Posterior cingulate gyrus (tissue), 11 donors: ENCODE measurements at places on chromosomes 16 and 17.

GRCh38 chr16:9846362-9847099 lies 335.7 kb downstream of the GRIN2A start:
- no peak for DNase-seq

DNA sequence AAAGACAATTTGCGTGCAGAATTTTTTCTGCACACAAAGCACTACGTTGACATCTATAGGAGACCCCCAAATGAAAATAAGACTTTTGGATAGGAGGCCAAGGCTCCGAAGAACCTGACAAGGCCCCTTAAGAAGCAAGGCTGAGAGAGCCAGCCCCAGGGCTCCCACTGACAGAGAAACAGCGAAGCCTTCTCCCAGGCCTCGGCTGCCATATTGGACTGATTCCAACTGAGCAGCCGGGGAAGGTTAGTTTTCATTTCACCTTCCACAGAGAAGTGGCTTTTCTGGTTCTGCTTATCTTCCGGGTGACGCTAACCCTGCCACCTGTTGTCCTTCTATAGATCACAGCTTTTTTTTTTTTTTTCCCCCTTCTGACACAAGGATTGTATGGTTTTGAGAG lies 356.7 kb downstream of the SOX9 start:
- no peak for DNase-seq

DNA sequence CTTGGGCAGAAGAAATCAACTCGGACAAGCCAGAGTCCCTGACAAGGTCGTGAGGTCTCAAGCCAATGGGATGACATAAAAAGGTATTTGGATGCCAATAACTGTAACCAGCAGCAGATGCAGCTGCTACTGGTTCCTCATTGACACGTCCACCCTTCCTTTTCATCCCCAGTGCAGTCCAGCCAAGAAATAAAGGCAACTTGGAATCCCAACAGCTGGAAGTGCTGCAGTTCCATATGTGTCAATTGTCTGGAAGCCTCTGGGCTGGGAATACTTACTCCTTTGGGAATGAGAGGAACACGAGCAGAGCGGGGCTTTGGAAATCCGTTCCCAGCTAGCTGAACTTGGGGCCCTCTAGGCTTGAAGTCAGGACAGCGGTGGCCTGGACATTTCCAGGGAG lies 360.4 kb upstream of the ZFHX3 start:
- no peak for DNase-seq

- peak; percentile 87 for DNase-seq
These were observed 111.4 kb downstream of the SNX29 start for GRCh38 chr16:12087901-12088421.

DNA sequence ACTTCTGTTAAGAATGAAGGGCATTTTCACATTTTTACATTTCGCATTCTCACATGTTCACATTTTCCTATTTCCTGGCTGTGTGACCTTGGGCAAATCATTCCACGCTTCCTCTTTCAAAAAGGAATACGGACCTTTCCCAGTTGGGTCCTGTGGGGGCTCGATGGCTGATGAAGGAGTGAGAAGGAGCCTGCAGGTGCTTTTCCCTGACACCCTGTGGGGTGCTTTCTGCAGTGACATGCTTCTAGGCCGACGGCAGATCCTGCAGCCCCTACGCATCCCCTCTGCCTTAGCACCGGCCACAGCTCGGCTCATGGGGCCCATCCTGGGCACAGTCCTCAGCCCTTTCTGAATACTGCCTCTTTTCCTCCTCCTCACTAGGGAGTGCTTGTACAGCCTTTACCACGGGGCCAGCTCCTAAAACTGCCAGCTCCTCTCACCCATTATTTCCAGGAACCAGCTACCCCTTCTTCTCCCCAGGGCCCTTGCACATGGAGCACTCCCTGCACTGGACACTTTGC lies 91.0 kb downstream of the FOXL1 start:
- no peak for DNase-seq

GRCh38 chr16:12417030-12417814 lies 386.5 kb downstream of the CPPED1 start:
- no peak for DNase-seq

DNA sequence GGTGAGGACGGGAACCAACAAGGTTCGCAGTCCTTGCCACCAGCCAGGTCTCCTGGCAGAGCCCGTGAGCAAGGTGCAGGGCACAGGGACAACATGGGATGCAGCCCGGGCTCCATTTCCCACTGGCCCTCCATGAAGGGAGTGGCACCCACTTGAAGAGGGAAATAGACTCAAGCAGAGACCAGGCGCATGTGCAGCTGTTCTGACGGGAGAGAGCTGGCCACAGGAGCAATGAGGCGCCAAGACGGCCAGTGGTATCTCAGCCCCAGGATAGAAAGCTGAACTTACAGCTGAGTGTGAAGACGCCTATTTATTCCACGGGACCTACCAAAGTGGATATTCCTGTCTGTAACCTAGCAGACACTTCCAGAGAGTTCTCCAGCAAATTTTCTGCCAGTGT lies 8.2 kb upstream of the FOXJ1 start:
- DNase-seq, result peak; percentile 72

- DNase-seq, result peak; percentile 82
These were observed 14.0 kb downstream of the COPZ2 start for GRCh38 chr17:48023400-48024148.

DNA sequence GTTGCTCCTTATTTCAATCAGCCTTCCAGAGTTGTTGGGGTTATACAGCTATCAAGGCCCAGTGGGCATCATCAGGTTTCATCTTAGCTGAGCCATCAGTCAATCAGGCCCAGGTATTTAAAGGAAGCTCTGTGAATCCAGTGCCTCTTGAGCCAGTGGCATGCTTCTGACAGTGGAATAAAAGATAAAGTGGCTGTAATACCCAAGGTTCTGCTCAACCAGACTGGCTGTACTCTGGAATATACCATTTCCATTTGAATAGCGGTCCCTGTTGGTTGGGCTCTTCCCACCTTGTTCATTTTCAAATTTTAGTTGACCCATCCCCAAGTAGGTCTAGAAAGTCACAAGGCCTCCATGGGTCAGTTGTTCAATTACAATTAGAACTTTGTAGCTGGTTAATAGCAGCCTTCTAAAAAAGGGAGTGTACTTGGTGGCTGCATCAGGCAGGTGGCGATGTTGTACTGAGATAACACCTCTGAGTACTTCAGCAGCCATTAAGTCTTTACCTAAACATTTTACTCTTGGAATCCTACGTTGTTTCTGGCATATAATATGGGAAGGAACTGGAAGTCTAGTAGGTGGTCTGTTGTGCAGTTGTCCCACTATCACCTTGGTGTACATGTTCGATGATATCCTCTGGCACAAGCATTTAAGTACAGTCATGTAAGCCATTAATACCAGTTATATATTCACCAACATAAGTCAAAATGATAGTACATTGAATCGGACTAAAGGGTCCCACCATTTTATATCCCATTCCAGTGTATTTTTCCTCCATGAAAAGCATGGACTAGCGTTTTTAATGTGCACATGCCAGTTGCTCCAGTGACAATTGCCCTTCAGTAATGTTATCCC lies 294.1 kb downstream of the BCAS3 start:
- DNase-seq, result no peak

DNA sequence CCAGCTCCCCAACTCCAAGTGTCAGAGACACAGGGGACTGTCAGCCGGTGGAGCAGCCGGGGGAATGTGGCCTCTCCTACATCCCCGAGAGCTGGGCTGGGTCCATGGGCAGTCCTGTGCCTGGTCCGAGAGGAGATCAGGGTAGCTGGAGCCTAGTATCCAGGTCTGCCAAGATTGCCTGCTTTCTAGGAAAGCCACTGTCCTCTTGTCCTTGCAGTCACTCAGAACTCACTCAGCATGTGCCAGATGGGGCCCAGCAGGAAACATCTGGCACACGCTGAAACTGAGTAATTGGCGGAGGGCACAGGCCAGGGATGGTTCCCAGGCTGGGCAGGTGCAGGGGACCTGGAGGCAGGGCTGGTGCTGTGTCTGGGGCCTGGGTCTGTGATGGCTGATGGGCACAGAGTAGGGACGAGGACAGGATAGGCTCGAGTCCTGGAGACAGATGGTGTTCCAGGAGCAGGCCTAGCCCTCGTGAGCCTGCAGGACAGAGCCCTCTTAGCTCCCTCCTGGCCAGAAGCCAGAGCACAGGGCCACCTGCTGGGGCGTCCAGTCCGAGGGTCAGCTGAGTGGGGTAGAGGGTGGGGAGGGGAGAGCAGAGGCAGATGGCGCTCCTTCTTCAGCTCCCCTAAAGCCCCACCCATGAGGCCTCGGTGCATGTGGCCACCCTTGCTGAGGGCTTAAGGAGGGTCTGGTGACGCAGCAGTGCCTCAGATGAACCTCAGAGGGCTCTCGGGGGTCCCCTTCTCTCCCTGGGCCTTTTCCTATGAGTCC lies 31.1 kb downstream of the ADCY7 start:
- DNase-seq, result peak; percentile 63

DNA sequence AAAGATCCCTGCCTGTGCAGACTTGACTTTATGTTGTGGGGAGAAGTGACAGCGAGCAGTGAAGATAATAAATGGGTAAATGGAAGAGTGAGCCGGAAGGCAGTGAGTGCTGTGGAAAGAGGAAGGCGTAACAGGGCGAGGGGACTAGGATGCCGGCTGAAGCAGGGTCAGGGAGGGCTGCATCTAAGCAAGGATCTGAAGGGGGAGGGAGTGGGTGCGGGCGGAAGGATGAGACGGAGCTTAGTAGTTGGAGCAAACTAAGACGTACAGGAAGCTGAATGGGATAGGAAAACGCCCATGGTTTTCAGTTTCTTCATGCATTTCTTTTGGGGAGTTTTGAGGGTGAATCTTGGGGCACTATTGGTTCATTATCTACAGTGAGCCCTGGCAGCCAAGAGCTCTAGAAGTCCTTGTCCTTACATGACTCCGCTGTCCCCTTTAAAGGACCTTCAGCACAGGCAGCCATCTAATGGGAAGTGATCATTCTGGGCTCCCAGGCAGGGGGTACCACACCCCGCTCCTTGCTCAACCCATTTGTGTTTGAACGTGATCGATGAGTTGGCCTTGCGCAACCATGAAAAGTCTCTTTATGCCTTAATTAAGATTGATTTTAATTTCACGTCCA lies 10.4 kb upstream of the NAT9 start:
- DNase-seq, result no peak

DNA sequence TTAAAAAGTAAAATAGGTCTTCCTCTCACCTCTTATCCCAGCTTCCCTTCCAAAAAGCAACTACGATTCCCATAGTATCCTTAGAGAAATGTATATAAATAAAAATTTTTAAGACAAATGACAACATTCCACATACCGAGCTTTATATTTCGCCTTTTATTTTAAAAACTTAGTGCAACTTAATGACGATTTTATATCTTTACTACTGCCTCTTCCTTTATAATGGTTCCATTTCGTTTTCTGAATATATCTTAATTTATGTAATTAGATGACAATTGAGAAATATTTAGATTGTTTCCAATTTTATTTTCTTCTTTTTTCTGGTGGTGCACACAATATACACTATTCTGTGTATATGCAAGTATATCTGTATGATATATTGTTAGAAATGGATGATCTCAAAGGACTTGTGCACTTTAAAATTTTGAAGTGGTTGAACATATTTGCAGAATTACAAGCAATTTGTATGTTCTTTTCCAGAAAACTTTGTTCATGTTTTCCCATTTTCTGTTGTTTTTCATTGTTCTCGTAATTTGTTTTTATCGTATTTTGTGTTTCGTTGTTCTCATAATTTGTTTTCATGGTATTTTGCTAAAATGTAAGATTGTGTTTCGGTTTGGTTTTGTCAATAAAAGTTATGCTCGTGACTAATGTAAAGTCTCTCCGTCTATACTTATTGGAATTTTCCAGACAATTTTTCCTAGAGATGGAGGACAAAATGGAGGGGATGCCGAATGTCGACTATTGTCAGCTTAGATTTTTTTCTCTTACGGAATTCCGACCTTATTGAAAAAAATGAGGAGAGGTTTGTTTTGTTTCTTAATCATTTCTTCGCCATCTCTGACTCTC lies 20.4 kb upstream of the HOXB13 start:
- DNase-seq, result no peak

GRCh38 chr17:50708050-50709000 lies 611 bp upstream of the ANKRD40 start:
- no peak for DNase-seq

DNA sequence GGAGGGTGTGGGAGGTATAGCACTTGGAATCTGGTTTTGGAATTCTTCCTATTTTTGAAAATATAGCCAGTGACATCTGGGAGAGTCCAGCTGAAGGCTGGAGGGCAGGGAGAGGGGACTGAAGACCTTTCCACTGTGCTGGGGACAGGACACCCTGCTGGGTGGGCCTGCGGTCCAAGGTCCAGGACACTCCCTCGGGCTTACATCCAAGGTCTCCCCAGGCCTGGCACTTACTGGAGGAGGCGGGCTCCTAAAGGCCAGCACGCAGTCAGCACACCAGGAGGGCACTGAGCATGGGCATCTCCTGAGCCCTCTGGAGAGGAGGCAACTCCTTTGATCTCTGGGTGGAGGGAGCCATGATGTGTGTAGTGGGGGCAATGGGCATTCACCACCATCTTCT lies 35.5 kb upstream of the ETV4 start:
- no peak for DNase-seq

DNA sequence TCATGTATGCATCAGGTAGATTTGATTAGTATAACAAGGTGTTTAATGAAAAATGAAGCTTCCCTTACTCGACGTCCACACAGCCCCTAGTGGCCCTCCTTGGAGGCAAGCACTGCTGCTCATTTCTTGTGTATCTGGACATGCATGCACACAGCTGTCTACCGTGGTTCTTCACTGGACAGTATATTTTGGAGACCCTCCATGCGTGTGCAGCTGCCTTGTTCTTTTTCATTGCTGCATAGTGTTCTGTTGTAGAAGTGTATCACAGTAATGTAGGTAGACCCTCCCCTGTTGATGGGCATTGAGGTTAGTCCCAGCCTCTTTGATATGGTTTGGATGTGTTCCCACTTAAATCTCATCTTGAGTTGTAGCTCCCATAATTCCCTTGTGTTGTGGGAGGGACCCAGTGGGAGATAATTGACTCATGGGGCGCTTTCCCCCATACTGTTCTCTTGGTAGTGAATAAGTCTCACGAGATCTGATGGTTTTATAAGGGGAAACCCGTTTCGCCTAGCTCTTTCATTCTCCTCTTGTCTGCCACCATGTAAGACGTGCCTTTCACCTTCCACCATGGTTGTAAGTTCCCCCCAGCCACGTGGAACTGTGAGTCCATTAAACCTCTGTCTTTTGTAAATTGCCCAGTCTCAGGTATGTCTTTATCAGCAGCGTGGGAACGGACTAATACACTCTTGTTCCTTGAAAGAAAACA lies 6.3 kb downstream of the CMIP start:
- DNase-seq, result no peak

DNA sequence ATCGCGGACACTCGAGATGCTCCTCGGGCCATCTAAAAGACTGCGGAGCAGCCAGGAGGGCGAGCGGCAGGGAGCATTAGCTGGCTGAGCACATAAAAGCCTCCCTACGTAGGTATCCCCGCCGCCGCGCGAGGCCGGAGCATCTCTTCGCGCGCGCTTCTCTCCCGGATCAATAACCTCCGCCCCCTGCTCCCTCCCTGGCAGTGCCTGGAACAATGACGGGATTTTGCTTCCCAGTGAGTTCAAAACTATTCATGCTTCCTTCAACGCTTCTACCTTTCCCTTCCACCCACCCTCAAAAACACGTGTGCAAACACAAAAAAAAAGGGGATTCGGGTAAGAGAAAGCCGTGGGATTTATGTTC lies 984 bp downstream of the CENPV start:
- peak; percentile 89 for DNase-seq

GRCh38 chr16:88462396-88462795 lies 9.3 kb downstream of the ZFPM1 start:
- no peak for DNase-seq

- DNase-seq, result no peak
These were observed 7.1 kb downstream of the IGSF6 start for GRCh38 chr16:21645261-21645721.
